ENCODE measurements at places on chromosomes 16 and 17. TPM values are rescaled to one million over a fixed set of nuclear protein-coding genes. Genes with fewer than 3 reads are reported as not detected.

TEDC2 gene
- 16.0 TPM for total RNA-seq

SOX15 gene
- 2.0 TPM for total RNA-seq

SYT17 gene
- total RNA-seq: 7.4 TPM

RCVRN gene
- total RNA-seq: 1.8 TPM

- no peak for DNase-seq
Measured at GRCh38 chr17:70947636-70948565, 778.6 kb downstream of the KCNJ2 start.

GRCh38 chr17:3032258-3033247 lies 30.9 kb downstream of the OR1D5 start:
- no peak for DNase-seq

GRCh38 chr17:63476854-63477479 lies at the start of gene ACE:
Gene ACE, plus strand, starts transcription at chr17:63477061. Its CDS starts 34 bp downstream, at chr17:63477095.
- peak; percentile 55 for DNase-seq

PLA2G15 gene
- total RNA-seq: 19.8 TPM

GRCh38 chr16:19854543-19854876 lies 30.1 kb downstream of the GPRC5B start:
- no peak for DNase-seq

GRCh38 chr17:43877451-43878155 lies 29.7 kb downstream of the MPP2 start:
- DNase-seq: no peak

DNA sequence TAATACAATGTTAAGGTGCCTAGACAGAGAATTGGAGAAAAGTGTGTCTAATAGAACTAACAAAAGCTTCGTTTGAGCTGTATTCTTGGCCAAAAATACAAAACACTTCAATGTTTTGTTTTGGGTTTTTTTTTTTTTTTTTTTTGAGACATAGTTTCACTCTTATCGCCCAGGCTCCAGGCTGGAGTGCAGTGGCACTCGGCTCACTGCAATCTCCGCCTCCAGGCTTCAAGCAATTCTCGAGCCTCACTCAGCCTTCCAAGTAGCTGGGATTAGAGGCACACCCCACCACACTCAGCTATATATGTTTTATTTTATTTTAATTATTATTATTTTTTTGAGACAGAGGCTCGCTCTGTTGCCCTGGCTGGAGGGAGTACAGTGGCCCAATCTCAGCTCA lies 38.3 kb upstream of the CARMIL2 start:
- no peak for DNase-seq

- no peak for DNase-seq
Measured at GRCh38 chr16:67248401-67249177, at the start of gene SLC9A5. Gene SLC9A5, plus strand, starts transcription at chr16:67248979. Its CDS starts 36 bp downstream, at chr16:67249015.

DNA sequence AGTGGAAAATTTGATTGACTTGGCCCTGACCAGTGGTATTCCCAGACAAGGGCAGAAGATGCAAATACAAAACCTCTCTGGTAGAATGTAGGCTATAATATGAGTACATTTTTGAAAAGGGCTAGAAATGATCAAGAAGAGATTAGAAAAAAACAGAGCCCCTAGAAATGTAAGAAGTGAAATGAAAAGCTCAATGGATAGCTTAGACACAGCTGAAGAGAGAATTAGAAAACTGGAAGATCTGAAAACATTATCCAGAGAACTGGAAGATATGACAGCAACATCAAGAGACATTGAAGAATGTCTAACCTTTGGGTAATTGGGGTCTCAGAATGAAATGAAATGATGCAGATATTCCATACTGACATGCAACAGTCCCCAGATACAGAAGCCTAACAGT lies 105.2 kb upstream of the ZNF750 start:
- DNase-seq: no peak

CCL7 gene
- total RNA-seq: not detected

- no peak for DNase-seq
Measured at GRCh38 chr16:71432906-71433305, 8.9 kb downstream of the TLE7 start.

CCL17 gene
- not detected for total RNA-seq

DNA sequence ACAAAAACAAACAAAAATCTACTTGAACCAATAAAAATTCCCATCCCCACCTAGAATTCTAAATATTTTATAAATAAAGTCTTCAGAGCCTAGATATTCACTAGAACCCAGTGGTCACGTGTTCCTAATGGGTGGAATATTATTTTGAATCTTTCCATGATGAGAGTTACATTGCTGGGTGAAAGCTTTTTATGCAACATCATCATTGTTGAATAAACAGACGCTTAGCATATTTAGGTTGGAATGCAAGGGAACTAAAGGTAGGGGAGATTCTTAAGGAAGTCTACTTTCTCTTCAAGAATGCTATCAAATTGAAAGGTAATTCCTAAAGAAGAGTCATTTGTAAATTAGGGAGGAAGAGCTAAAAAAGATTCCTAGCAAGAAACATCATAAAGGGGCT lies 723.1 kb downstream of the WWOX start:
- no peak for DNase-seq

- DNase-seq: no peak
Measured at GRCh38 chr17:47427985-47428384, 102.9 kb upstream of the NPEPPS start.

All from mesothelial cell of epicardium (in vitro differentiated cells).